ENCODE measurements at places on chromosomes 3 and 15.
A peak's percentile ranks its signal among the peaks of the same experiment; 100 is the strongest.

GRCh38 chr15:58573270-58573669 is 141.5 kb downstream of the LIPC start:
- no peak for DNase-seq

- DNase-seq, result no peak
These were observed 14.7 kb downstream of the RHOV start for GRCh38 chr15:40859206-40859851.

DNA sequence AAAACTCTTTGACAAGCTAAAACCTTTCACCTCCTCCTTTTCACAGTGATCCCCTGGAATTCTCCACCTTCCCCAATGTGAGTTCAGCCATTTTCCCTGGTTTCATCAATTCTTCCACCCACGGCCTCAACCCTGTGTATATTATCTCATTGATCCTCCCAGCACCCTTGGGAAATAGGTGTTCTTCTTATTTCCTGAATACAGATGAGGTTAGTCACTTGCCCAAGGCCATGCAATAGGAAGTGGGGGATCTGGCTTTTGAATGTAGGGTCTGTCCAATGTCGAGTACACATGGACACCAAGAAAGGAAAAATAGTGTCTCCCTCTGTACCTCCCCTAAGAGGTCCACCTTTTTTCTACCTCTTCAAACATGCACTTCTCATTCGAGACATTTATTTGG is 262.8 kb upstream of the ST8SIA2 start:
- no peak for DNase-seq

- DNase-seq, result no peak
These were observed 123.4 kb upstream of the MEF2A start for GRCh38 chr15:99442252-99442897.

GRCh38 chr3:122671553-122671952 is 9.1 kb upstream of the PARP14 start:
- no peak for DNase-seq

DNA sequence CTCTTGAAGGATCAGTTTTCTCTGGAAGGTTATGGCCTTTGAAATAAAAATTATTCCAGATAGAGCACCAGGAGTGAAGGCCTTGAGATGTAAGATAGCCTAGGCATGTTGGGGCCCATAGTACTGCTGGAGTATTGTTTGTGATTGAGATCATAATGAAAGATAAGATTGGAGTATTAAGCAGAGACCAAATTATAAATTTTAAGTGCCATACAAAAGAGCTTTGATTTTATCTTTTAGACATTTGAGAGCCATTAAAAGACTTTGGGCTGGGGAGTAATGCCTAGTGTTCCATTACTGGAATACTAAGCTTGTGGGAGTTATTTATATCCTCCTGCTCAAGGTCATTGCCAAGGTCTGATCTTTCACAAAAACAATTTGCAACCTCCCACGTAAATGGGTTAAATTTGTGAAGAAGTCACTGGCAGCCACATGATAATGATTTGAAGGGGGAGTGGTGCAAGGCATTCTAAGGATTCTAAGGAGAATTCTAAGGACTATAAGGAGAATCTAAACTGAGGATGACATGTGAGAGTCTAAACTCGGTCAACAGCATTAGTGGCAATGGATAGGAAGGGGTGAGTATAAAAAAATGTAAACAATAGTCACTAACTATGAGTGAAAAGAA is 12.8 kb downstream of the ELL3 start:
- no peak for DNase-seq

- no peak for DNase-seq
These were observed 282.5 kb upstream of the STT3B start for GRCh38 chr3:31250116-31250777.

DNA sequence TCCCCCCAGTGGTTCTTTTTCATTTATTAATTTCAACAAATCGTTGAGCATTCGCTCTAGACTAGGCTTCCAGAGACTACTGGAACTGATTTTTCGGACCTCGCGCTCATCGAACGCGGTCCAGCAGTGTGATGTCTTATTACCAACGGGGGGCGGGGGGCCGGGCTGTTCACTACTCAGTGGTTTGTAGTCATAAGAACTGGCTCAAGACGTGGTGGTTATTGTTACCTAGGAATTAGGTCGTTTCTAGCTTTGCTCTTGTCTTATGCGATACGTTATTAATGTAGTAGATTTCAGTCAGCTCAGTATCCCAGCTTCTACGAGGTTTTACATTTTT is 858 bp downstream of the RBM5 start:
- DNase-seq, result no peak

GRCh38 chr15:47035475-47036406 is 681.6 kb upstream of the SEMA6D start:
- DNase-seq, result no peak

DNA sequence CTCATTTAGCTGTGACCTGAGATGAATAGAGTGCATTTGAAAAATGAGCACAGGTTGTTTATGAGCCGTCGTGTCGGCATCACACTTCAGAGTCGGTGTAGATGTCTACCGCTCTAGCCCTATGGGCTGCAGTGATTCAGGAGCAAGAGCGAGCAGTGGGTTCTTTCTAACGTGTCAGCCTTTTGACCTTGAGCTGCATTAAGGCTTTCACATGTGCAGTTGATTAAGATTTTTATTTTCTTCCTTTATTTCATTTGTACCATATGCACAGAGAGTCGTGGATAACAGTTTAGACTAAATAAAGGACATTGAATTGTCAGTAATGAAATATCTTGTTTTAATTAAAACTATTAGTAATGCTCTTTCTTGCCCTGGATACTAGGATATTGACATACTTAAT is 368.2 kb downstream of the PTPRG start:
- DNase-seq, result no peak

DNA sequence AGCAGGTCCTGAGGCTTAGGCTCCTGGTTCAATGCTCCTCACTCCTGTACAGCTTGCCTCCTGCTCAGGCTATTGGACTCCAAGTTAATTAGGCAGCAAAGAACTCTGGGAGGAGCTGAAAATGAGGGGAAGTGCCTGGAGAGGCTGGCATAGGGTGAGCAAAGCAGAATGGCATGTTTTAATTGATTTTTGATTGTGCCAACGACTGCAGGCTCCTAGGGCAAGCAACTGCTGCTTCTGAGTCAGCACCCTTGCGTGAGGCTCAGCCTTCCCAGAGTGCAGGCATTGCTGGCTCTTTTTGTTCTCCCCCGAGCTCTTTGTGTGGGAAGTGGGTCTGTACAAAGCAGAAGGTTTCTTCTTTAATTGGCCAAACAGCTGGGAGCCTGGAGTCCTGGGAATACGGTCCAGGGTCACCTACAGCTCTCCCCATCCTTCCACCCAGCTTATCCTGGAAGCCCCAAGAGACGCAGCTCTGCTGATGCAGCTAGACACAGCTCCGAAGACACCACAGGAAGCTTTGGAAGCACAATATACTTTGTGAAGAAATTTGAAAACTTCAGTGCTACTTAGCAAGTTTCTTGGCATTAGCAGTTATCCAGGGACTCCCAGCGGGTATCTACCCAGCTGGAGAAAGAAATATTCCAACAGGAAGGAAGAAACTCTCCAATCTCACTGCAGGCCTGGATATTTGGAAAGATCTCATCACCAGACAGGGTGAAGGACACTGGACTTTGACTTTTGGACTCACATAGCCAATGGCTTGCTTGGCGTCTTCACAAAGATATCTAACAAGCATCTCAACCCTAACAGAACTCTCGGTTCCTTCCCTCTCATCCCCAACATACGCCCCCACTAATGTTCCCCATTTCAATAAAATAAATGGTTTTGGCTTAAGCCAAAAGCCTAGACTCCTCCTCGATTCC is 76.8 kb downstream of the BDH1 start:
- peak; percentile 32 for DNase-seq

DNA sequence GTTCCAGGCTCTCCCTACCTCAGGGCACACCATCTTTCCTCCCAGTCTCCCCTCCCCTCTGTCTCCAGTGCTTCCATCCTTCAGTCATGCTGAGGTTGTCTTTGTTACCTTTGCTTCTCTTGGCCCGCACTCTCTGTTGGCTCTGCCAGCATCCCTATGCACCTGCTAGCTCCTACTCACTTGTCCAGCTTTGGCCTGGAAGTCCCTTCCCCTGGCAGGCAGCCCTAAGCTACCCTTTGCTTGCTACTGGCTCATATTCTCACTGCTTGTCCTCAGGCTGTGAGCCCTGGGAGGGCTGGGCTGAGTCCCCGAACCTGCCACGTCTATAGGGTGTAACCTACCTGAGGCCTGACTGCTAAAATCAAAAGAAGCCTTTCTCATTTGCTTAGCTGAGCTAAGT is 122.7 kb downstream of the PGPEP1L start:
- DNase-seq, result peak; percentile 70

GRCh38 chr15:29094711-29095110 is 174.9 kb downstream of the NSMCE3 start:
- no peak for DNase-seq
